ENCODE measurements at places on chromosomes 12 and 14.

DNA sequence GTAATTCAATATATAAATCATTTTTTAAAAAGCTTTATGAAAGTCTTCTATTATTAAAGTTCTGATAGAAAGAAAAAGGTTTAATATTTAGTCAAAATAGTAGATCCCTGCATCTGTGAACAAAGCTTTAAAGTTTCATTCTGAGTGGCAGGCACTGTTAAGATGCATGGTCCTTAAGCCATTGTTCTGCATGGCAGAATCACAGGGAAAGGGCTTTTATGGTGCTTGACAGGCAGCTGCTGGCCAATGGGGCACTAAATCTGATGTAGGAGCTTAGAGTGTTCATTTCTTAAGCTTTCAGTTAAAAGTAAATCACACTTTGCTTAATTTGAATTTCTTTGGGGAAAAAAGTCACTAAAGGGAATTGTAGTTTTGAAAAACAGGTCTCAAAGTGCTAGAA is 148.2 kb downstream of the PLEKHA5 start:
- no peak for DNase-seq

DNA sequence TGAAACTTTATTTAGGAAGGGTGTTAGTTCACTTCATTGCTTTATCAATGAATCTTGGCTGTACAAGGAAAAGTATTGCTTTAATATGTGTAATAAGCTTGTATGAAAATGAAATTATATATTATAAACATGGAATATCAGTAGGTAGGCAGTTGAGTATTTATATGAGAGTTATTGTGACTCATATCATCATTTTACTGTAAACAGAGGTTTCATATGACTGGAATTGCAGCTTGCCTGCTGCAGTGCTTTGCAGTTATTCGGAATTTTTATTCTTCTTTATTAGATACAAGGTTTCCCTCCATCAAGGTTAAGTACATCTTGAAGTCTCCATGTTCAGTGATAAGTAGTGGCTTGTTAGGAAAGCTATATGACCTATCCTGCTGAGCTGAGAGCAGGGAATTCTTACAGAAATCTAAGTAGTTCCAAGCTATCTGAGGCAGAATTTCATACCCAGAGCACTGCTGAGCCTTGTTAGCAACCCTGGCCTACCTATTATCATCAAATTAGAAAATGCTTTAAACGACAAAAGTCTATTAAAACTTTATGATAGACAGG is 111.2 kb downstream of the MGST1 start:
- DNase-seq = no peak

DNA sequence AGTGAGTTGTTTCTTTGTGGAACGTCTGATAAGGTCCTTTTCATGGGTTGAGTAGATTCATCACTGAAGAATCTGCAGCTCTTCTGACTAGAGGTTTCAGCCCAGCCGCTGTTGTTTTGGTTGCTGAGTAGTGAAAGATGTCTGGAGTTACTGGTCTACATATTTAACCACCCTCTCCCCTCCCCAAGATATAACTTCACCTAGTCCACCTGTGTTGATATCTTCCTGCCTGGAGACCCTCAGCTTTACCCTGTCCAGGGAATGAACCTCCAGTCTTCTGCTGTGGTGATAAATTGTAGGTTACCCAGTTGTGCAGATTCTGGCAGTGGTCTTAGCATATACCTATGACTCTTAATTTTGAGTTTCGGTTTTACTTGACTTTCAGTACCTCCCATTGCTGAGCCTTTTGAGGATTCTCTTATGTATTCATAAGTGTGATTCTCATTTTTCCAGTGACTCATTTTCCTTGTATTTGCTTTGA is 62.9 kb downstream of the CCDC91 start:
- no peak for DNase-seq

- peak; percentile 63 for DNase-seq
Measured at GRCh38 chr14:88189417-88190191, 133.5 kb downstream of the KCNK10 start.

DNA sequence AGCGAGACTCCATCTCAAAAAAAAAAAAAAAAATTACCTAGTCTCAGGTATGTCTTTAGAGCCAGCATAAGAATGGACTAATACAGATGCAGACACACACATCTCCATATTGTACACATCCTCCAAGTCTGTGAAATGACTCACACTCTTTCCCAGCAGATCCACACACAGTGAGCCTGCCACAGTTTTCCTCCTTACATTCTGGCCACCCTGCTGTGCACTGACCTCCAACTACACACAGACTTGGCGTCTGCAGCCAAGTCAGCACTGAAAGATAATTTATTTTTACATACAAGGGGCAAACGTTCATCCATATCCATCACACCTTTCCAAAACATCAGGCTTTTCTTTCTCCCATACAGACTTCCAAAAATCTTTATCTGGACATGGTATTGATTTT is 115.9 kb downstream of the SLC25A21 start:
- no peak for DNase-seq

GRCh38 chr12:54411391-54412241 is 7.5 kb downstream of the ITGA5 start:
- DNase-seq = peak; percentile 91

GRCh38 chr12:52873832-52874572 is 25.2 kb upstream of the KRT78 start:
- DNase-seq = peak; percentile 98

- DNase-seq = no peak
Measured at GRCh38 chr14:44404036-44404435, 103.0 kb downstream of the FSCB start.

GRCh38 chr14:95910628-95911027 is 34.0 kb downstream of the TUNAR start:
- no peak for DNase-seq

DNA sequence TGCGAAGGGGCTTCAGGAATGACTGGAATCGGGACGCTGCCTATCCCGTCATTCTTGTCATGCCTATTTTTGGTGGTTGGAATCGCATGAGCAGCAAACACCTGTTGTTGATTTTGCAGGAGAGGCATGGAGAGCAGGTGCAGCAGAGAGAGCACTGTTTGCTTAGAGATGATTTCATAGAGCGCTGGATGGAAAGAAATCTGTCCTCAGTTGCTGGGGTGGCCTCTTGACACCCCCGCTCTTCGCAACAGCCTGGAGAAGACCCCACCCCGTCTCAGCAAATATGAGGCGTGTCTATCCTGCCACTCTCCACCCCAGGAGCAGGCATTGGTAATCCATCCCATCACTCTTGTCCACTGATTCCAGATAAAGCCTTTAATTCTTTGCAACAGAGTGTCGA is 19.3 kb upstream of the NCOR2 start:
- DNase-seq = no peak

DNA sequence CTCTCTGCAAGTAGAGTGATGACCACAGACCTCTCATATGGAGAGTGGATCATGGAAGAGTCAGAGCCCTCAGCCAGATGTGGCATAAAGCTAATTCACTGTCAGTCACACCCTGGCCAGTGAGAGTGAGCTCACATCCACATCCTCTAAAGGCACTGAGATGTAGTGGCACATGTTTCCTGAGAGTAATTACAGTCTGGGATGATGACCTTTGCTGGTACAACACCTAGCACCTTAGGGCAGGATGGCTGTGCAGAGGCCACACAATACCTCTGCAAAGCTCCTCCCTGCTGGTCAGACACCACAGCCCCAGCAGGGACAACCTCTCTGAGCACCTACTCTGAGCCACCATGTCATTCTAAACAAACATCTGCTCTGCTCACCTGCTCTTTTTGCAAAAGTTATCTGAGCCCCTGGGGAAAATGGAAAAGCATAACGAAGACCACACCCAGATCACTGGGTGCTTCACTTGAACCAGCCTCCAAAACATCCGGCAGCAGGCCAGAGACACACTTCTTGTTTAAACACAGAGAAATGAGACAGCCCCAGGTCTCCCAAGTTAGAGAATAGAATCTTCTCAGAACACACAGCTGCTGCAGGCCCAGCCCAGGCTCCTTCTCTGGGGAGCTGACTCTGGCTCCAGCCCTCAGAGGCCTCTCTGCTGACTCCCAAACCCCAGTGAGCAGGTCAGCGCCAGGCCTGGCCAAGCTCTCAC is 30.3 kb downstream of the PITPNM2 start:
- DNase-seq = no peak

DNA sequence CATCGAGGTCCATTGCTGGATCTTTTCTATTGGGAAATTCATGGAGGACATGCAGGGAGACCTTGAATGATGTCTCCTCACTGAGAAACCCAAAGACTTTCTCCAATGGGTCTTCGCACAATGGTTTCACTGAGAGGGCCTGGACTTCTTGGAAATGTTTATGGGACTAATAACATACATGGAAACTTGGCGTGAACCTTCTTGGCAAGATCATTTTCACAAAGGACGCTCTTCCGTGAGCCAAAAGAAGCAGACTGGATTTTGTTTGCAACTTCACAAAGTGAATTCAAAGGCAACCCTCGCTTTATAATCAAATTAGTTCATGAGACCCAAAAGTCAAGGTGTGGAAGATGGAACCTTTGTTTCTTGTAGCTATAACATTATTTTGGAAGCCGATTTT is 154.4 kb downstream of the TMEM132C start:
- DNase-seq = no peak

DNA sequence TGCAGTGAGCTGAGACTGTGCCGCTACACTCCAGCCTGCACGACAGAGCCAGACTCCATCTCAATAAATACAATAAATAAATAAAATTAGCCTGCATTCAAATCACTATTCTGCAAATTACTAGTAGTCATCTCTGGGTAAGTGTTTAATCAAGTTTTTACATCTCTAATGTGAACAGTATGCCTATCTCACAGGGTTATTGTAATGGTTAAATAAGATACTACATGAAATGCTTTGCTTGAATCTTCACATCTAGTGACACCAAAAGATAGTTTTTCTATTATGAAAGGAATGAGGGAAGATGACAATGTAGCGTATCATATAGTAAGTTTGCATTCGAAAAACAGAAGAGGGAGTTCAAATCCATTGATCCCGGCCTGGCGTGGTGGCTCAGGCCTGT is 2.1 kb downstream of the SRSF9 start:
- DNase-seq = no peak
